ENCODE measurements at places on chromosomes 7 and 10.
A peak's percentile ranks its signal among the peaks of the same experiment; 100 is the strongest.

GRCh38 chr10:48614481-48615390 is 9.9 kb upstream of the ARHGAP22 start:
- no peak for DNase-seq

- no peak for DNase-seq
Measured at GRCh38 chr7:30997316-30997715, 33.6 kb downstream of the GHRHR start.

DNA sequence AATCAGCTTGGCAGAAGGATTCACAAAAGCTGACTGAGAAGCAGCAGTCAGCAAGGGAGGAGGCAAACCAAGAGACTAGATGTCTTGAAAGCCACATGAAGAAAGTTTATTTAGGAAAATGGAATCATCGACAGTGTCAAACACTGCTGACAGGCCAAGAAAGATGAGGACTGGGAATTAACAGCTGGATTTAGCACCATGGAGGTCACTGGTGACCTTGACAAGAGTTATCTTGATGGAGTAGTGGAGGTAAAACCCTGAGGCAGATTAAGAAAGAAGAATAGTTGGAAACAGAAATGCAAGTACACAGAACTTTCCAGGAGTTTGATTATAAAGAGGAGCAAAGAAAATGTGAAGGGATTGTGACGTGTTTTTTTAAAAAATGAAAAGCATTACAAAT is 51.5 kb downstream of the LMBR1 start:
- DNase-seq = no peak

DNA sequence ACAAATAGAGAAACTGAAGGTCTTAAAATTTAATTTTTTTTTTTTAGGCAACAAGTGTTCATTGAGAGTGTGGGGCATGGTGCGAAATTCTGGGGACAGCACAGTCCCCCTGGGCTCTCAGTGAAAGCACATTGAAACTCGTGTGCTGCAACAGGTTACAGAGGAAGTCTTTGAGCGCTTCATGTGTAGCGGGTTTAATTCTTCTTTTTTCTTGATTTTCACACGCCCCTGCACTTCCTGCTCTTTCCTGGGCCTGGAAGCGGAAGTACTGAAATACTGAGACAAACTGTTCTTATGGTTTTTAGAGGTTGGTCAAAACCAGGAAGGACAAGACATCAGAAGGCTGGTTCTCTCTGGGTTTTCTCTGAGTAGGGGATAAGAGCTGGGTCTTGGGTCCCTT is 203.5 kb downstream of the PTEN start:
- no peak for DNase-seq

DNA sequence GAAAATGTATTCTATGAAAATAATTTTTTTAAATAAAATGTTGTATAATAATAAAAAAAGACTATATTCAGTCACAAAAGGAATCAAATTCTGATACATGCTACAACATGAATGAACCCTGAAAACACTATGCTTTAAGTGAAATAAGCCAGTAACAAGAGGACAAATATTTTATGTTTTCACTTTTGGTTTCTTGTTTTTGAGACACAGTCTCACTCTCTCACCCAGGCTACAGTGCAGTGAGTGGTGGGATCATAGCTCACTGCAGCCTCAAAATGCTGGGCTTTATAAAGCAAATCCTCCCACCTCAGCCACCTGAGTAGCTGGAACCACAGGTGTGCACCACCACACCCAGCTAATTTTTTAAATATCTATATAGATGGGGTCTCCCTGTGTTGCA is 64.2 kb downstream of the CNOT4 start:
- DNase-seq = no peak

GRCh38 chr7:142323706-142324105 is 65.8 kb upstream of the PRSS58 start:
- peak; percentile 30 for DNase-seq

GRCh38 chr10:22683140-22683389 is 31.3 kb downstream of the PIP4K2A start:
- no peak for DNase-seq

GRCh38 chr7:104106108-104106905 is 101.5 kb downstream of the ORC5 start:
- no peak for DNase-seq
